ENCODE measurements at places on chromosomes 1 and 21.

DNA sequence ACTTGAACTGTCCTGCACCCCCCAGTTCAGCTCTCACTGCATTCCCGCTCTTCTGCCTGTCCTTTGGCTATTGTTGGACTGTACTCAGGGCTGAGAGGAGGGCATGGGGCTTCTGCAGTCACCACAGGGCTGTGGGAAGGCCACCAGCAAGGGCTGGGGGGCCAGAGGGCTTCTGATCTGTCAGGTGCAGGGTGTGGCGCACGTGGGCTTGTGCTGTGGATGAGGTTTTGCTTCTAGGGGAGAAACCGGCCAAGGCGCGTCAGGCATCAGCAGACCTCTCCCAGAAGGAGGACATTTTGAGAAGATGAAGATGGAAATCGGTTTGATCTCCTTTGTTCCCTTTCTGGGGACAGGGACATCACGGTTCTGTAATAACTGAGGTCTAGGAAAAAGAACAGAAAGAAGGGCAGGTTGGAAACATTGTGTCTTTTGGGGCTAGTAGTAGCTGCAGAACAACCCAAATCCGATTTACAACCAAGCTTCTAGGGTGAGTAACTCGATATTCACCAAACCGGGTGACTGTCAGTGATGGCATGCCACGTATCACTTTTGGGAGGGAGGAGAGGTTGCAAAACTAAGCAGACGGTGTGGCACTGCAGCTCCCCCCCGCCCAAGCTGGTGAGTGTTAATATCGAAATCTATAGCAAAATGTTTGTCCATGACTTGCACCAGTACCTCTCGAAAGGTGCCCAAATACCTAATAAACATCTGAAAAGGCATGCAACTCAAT is 40.9 kb downstream of the AGPAT3 start:
- no peak for DNase-seq

GRCh38 chr1:179124873-179125272 is 43.0 kb downstream of the TOR3A start:
- no peak for DNase-seq

DNA sequence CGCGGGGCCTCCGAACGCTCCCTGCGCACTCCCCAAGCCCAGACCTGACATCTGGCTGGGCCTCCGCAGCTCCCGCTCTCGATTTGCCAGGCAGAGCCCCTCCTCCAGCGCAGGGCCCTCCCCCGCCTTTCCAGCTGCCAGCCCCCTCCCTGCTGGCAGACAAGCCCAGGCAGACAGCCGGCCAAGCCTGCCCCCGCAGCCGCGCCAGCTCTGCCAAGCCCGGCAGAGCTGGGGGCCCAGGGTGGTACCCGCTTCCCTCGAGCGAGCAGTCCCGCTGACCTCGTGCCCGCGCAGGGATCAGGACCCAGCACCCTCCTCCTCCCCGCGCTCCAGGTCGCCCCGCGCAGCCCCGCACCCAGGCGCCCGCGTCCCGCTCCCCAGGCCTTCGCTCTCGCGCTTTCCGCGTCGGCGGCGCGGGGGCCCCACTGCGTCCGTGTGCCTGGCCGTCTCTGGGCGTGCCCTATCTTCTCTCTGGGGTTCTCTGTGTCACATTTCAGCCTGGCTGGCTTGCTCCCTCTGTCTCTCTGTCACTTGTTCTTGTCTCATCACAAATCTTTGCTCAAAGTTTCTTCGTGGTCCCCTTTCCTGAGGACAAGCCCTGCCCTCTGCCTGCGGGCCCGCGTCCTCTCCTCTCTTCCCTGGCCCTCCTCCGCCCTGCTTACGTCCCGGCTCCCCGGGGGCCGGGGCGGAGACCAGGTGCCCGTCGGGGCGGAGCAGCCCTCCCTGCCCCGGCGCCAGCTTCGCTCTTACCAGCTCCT is 580 bp downstream of the INKA2 start:
- DNase-seq: peak; percentile 79

DNA sequence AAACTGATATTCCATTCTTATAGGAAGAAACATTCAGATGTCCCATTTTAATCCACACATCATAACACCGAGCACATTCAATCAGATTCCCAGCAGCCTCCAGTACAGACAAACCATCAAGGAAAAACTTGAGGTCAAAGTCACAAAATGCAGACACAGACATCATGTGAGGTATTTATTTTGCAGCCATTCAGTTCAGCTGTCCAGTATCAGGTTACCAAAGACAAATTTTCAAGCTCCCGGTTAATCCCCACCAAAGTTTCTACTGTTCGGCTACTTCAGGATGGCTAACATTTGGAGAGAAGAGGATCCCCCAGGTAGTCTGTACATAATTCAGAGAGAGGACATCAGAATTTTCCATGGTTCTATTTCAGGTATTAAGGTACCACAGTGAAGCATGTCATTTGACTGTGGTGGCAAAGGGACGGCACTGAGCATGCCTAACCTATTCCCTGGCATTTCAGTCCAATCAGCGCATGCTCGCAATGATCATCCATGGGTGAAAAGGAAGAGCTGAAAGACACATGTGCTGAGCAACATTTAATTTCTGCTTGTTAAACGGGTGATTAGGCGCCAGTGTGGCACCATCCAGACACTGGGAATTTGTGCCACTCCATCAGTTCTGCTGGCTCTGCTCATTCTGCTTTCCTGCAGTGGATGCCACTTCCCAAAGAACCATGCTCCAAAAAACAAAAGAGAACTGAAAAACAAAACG is 13.6 kb upstream of the NDC1 start:
- DNase-seq: no peak

- DNase-seq: no peak
These were observed 30.6 kb downstream of the CDK18 start for GRCh38 chr1:205535096-205535495.

DNA sequence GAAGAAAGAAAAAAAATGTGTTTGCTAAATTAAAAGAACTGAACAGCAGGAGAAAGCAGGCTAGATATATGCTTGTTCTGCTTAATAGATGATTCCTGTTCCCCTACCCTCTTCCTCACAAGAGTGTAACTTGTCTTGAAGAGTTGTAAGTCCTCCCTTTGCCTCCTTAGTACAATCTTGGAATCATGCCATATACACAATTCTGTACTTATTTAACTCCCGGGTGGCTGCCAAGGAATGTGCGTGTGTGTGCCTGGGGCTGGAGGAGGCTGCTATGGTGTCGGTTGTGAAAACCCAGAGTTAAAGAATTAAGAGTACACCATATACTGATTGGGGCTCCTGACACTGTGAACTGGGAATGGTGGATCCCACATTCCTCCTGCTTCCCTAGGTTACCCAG is 194.2 kb downstream of the SIPA1L2 start:
- no peak for DNase-seq

DNA sequence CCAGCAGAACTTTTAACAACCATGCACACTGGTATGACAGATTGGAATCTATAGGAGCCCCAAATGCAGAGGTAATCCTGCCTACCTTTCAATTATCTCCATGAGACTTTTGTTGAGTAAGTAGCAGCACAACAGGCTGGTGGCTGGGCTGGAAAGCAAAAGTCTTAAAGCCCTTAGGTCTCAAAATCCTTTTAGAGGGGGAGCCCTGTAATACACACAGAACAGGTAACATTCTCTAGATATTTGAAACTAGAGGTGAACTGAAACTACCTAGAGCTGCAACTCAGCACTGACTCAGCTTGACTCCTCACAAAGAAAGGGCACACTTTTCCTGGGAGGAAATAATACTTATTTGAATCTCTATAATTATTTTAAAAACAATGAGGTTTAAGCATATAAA is 71.5 kb downstream of the CLCA4 start:
- no peak for DNase-seq

DNA sequence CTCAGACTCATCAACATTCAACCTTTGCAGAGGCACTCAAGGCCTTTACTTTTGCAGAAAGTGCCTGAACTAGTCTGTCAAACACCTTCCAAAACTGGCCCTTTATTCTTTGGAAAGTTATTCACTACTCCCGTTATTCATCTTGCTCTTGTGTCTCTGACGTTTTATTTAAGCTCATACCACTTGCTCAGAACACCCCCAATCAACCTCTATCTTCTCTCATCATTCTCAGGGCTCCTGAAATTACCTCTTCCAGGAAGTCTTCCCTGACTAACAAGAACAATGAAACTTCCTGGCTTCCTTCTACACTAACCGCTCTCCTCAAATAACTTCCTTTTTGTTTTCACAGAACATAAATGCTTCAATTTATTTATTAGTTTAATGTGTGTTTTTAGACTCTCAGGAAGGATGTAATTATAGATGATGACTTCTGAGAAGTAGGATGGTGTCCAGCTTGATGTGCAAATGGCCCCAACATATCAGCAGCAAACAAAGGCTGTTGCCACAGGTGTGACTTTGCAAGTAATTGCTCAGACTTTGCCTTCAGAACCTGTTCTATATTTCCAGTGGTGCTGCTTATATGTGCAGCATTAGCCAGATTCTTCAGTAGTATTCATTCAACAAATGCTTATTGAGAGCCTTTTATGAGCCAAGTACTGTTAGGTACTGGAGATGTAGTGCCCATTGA is 22.8 kb upstream of the BATF3 start:
- DNase-seq: no peak

DNA sequence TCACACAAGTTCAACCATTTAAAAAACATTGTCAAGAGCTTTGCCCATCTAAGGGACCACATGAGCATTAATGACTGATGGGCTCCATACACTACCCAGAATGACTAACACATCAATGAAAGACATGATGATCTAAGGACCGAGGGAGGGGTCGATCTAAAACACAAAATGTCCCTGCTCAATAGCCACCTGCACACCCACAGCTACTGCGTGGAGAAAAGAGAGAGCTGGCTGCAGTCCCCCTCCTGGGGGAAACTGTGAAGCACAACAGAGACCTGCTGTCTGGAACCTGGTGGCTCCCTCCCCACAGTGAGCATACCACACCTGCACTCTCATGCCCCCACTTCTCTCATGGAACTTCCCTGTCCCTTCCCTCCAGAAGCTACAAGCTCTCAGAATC is 130.1 kb upstream of the ERG start:
- no peak for DNase-seq

GRCh38 chr1:3320246-3321152 is 134.0 kb upstream of the ARHGEF16 start:
- DNase-seq: peak; percentile 81

DNA sequence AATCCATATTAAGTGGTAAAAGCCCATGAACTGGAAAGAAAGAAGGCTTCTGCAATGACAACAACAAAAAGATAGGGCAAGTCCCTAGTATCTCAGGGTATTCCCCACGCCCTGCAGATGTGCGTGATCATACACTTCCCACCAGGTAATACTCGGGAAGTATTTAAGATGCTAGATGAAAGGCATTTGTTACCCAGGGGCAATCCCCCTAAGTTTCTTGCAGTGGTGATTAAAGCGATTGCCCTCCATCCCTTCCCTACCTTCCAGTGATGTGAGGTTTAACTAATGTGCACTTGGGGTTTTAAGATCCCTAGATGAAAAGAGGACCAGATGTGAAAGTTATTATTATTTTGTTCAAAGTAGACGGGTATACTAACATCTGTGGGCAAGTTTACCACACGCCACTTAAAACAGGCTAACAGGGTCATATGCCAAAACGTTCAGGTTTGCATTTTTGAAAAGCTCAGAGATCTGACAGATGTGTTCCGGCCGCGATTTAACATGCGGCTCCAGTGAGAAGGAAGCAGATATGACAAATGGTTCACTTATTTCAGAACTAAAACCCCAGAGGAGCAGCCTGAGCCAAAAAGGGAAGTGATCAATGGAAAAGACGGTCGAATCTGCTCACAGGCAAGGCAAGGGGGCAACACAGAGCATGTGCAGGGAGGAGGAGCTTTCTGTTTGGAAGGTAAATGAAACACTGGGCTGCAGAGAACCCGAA is 17.4 kb downstream of the TIAM1 start:
- DNase-seq: no peak

DNA sequence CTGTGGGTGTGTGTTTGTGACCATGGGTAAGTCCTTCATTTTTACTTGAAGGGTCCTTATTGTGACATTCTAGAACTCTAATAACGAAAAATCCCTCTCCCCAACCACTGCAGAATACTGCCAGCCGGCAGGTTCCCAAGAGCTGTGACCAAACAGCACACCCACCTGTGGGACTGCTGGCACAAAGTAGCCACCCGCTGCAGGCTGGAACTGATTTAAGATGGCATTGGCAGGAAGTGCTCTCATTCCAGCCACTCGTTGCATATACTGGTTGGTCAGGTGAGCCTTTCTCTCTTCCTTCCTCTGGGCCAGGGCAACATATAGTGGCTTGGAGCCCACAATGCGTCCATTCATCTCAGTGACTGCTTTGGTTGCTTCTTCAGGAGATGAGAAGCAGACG is 11.6 kb downstream of the PABPC4 start:
- no peak for DNase-seq

DNA sequence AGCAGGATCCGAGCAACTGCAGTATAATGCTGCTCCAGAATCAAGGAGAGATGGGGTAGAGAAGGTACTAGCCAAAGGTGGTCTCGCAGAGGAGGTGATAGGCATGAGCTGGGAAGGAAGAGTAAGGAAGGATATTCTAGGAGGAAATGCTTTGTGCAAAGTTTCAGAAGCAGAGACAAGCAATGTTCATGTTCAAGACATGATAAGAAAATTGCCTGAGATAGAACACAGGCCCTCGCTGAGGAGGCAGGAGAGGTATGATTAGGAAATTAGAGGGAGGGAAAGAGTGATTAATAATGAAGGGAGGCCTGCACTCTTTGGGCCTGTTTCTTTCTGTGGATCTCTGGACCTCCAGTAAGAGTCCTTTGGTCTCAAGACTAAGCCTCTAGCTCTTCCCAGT is 12.9 kb upstream of the ETV3 start:
- no peak for DNase-seq

DNA sequence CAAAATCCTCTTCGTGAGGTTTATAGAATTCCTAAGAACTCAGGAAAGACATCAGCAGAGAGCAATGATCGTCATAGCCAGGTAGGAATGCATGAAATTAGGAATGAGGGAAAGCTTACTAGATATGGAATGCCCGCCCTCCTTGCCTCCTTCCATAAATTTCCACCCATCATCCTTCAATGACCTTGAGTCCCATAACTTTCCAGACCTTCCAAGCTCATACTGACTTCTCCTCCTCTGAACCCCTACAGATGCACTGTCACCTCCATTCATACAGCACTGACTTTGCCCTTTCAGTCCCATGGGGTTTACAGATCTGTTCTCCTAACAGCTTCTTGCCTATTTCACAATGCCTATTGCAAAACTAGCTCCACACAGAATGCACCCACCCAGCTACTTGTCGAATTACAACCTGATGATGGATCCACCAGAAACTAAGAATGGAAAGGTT is 23.8 kb upstream of the PPP1R15B start:
- no peak for DNase-seq

- no peak for DNase-seq
These were observed 72.1 kb downstream of the VPS26C start for GRCh38 chr21:37195059-37195458.

DNA sequence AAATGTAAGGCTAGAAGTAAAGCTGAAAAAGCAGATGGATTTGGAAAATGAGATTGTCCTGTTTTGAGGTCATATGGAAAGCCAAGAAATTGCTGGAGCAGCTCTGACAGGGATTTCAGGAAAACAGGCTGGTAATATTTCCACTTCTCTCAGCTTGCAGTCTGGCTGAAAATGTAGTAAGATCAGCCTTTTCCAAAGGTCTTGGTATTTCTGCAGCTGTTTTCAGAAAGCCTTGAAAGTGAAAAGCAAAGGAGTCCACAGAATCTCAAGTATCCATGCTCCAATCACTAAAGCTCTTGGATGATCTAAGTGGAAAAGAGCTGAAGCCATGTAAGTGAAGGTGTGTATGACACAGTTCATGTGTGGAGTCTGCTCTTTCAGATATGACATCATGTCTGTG is 41.6 kb upstream of the APOBEC4 start:
- no peak for DNase-seq

All from NCI-H1092 treated with DMSO at 0.1 percent for 48 hours (cell line).